ENCODE measurements at places on chromosomes 2 and 18. TPM values are rescaled to one million over a fixed set of nuclear protein-coding genes. Genes with fewer than 3 reads are reported as not detected.

The ITSN2 gene
- polyA plus RNA-seq = 23.1 TPM

The BOLL gene
- not detected for polyA plus RNA-seq

The PECR gene
- 15.4 TPM for polyA plus RNA-seq

The TRABD2A gene
- polyA plus RNA-seq = 4.4 TPM

The ZNF532 gene
- 57.3 TPM for polyA plus RNA-seq

The IL1B gene
- 0.30 TPM for polyA plus RNA-seq

The CSRNP3 gene
- 1.1 TPM for polyA plus RNA-seq

The PRKAG3 gene
- polyA plus RNA-seq = not detected

The PKDCC gene
- 48.4 TPM for polyA plus RNA-seq

The NGEF gene
- polyA plus RNA-seq = 9.7 TPM

The RNU2-63P gene
- not detected for polyA plus RNA-seq

The SERPINB4 gene
- polyA plus RNA-seq = not detected

The MAL gene
- polyA plus RNA-seq = not detected

The OSR1 gene
- 11.3 TPM for polyA plus RNA-seq

The IL1F10 gene
- not detected for polyA plus RNA-seq

The FOXI3 gene
- polyA plus RNA-seq = not detected

The RETREG2 gene
- polyA plus RNA-seq = 64.6 TPM

The C2orf15 gene
- polyA plus RNA-seq = 0.07 TPM

The CPO gene
- not detected for polyA plus RNA-seq

The MAIP1 gene
- polyA plus RNA-seq = 14.5 TPM

The MYO7B gene
- not detected for polyA plus RNA-seq

The TMEM37 gene
- 0.75 TPM for polyA plus RNA-seq

The RBM44 gene
- polyA plus RNA-seq = 0.11 TPM
